ENCODE measurements at places on chromosomes 7 and 10.
A peak's percentile ranks its signal among the peaks of the same experiment; 100 is the strongest.

- DNase-seq: no peak
Measured at GRCh38 chr10:50471583-50471975, 152.2 kb downstream of the SGMS1 start.

DNA sequence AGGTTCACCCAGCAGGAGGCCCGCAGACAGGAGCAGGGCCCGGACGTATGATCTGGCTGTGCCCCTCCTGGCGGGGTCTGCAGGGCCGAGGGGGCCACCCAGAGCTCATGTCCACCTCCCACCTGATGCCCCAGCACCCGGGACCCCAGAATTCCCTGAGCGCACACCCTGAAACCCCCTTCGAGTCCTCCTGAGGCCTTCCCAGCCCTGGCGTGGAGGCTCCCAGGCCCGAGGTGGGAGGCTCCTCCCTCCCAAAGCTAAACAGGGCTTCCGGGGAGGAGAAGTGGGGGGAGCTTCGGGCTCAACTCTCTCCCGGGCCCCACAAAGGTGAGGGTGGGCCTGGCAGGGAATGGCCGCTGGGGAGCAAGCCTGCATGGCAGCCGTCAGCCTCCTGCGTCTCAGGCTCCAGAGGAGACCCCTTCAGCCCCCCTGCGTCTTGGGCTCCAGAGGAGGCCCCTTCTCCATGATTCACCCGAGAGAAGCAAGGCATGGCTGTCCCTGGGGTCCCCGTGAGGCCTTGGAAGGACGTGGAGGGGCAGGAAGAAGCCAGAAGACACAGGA is 30.2 kb downstream of the MICALL2 start:
- DNase-seq: no peak

DNA sequence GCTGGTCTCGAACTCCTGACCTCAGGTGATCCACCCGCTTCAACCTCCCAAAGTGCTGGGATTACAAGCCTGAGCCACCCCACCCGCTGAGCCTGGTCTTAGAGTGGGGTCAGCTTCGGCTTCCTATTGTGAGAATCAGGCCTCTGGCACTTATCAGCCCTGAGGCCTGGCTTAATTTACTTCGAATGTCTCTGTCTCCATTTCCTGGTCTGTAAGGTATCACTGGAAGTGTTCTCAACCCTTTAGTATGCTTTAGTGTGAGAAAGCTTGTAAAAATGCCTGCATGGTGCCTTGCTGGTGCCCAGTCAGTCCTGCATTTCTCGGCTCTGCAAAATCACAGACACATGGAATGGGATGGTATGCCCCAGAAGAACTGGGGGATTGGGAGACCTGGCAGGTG is 671.4 kb upstream of the GALNT17 start:
- no peak for DNase-seq

GRCh38 chr10:13115832-13116803 is 16.2 kb downstream of the OPTN start:
- peak; percentile 67 for DNase-seq

- DNase-seq: no peak
Measured at GRCh38 chr7:158120716-158121115, 466.9 kb downstream of the PTPRN2 start.

- no peak for DNase-seq
Measured at GRCh38 chr10:130631142-130632096, 495.2 kb downstream of the GLRX3 start.

- no peak for DNase-seq
Measured at GRCh38 chr7:25831831-25832411, 320.1 kb upstream of the NFE2L3 start.

GRCh38 chr7:123220396-123220795 is 20.6 kb upstream of the SLC13A1 start:
- no peak for DNase-seq

DNA sequence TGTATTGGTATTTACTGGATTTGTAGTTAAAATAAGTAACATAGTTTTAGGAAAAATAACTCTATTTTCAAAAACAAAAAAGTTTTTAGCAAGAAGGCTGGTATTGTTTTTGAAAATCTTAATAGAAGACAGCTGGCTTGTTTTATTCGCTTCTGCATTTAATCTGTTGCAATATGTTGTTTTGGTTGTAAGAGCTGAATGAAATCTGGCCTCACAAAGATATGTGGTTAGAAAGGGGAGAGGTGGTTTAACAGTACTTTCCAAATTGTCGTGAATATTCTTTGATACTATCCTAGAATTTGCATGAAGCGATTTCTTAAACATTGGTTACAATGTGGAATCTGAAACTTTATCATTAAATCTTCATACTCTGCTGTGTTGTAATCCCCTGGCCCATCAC is 355.9 kb upstream of the FZD8 start:
- no peak for DNase-seq

GRCh38 chr7:101936611-101937231 is 119.3 kb downstream of the CUX1 start:
- no peak for DNase-seq

- DNase-seq: no peak
Measured at GRCh38 chr7:1323178-1324027, 90.7 kb downstream of the UNCX start.

DNA sequence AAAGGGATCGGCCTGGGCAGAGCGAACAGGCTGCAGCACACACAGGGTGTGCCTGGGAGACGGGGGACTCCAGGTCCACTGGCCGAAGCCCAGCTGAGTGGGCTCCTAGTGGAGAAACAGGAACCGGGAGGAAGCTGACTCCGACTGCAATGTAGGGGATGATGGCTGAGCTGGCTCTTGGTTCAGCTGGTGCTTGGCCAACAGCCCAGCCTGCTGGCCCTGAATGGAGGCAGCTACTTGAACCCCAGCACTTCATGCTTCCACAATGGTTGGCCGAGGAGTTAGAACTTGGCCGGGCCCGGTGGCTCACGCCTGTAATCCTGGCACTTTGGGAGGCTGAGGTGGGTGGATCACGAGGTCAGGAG is 27.0 kb upstream of the FRAT2 start:
- DNase-seq: no peak

DNA sequence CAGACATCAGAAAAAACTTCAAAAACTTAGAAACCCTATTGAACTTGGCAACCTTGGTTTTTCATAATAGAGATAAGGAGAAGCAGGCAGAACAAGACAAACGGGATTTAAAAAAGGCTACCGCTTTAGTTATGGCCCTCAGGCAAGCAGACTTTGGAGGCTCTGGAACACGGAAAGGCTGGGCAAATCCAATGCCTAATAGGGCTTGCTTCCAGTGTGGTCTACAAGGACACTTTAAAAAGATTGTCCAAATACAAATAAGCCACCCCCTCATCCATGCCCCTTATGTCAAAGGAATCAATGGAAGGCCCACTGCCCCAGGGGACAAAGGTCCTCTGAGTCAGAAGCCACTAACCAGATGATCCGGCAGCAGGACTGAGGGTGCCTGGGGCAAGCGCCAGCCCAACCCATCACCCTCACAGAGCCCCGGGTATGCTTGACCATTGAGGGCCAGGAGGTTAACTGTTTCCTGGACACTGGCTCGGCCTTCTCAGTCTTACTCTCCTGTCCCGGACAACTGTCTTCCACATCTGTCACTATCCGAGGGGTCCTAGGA is 115.3 kb downstream of the NRCAM start:
- no peak for DNase-seq

DNA sequence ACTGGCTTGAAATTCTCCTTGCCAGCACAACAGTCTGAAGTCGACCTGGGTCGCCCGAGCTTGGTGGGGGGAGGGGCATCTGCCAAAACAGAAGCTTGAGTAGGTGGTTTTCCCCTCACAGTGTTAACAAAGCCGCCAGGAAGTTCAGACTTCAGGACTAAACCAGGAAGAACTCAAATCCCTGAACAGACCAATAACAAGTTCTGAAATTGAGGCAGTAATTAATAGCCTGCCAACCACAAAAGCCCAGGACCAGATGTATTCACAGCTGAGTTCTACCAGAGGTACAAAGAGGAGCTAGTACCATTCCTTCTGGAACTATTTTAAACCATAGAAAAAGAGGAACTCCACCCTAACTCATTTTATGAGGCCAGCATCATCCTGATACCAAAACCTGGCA is 45.3 kb downstream of the LRRC72 start:
- no peak for DNase-seq

GRCh38 chr7:44383566-44383965 is 58.2 kb upstream of the CAMK2B start:
- DNase-seq: no peak

DNA sequence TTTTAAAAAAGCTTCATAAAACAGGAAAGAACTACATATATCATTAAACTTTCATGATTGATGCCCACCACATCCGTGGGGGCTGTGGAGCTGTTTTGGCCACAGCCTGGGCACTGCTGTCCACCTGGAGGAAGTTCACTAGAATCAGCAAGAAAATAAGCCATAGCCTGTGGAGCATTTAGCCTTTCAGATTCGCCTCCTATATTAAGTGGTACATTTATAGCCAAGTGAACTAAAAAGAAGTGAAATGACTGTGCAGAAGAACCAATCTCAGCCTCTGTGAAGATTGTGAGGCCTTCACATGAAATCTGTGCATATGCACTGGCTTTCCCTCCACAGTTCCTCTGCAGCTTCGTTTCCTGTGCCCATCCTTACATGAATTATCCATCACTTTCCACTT is 23.5 kb downstream of the WNT16 start:
- DNase-seq: no peak

- no peak for DNase-seq
Measured at GRCh38 chr10:48491392-48492139, 113.3 kb downstream of the ARHGAP22 start.

- DNase-seq: no peak
Measured at GRCh38 chr10:89309156-89310055, 7.6 kb downstream of the IFIT2 start.

DNA sequence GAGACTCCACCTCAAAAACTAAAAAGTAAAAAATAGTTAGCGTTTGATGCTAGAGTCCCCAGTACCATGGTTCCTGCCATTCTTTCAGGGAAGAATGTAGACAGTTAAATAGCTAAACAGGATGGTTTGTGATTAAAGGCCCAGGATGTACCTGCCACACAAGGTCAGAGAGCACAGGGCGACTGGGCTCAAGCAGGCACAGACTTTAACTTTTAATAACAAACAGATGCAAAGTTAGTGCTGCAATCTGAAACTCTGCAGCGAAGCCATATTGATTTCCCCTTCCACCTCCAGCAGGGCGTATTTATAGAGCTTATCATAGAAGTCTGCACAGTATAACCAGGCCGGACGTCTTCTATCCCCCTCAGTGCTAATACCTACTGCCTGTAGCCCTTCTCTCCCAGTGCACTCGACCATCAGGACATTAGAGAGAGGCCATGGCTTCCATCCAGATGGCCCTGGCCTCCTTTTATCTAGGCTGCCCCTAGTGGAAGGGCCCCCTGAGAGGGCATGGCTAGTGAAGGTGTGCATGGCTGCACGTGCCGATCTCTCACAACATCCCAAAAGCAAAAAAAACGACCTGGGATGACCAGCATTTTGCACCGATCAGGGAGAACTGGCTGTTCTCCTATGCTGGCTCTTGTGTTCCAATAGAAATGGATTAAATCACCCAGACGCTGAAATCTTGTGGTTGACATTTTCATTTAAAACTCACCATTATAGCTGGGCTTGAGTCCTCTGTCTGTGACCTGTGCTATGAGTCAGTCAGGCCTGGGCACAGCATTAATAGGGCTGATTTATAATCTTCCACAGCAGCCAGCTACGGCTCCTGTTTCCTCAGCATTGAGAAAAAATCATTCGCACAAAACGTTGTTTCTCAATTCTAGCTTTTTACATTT is 7.6 kb upstream of the BAG3 start:
- DNase-seq: no peak

- no peak for DNase-seq
Measured at GRCh38 chr7:124459101-124460055, 306.2 kb downstream of the GPR37 start.

DNA sequence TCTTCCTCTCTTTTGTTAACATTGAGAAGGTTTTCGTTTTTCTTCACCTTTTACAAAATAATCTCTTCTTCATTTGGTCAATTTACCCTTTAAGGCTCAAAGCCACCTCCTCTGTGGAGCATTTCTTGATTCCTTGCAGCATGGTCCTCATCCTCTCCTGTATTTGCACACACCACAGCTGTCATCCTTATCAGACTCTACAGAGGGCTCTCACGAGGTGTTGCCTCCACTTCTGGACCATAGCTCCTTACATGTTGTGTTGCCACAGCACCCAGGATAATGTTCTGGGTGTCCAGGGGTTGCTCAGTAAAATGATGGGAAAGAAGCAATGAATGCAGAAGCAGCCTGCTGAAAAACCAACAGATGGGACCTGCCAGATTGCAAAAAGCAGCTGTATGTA is 192.8 kb downstream of the SH2D4B start:
- no peak for DNase-seq

DNA sequence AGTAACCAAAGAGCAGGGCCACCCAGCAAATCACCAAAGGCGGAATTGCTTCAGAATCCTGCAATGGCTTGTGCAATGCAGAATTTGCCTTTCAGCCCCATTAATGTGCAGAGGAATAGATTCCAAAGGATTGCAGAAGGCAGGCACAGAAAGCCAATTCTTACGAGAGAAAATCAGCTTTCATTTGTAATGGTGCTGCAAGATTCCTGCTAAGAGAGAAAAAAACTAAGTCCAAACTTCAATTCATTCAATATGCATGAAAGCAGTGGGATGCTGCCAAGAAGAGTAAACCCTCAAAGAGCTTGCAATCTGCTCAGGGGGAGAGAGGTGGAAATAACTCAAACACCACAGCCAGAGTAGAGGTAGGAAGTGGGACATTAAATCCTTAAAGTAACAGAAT is 70.4 kb downstream of the ENO4 start:
- DNase-seq: no peak

GRCh38 chr7:20798081-20798693 is 11.5 kb upstream of the SP8 start:
- DNase-seq: no peak

DNA sequence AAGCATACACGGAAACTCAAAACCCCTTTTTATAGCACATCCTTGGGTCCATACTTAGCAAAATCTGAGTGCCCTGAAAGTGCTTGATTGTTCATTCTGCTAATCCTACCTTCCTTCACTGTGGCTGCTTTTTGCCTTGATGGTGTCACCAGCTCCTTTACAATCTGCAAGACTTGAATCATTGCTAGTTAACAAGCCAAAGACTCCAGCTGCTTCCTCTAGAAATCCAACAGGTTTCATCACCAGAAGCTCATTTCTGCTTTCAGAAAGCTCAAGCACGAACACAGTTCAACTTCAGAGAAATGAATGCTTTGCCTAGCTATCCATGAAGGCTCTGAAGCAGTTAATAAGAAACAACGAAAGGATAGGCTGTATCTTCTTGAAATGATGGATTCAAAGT is 38.0 kb downstream of the USP6NL start:
- no peak for DNase-seq

GRCh38 chr10:35341521-35341920 is 5.2 kb downstream of the CCNY start:
- peak; percentile 28 for DNase-seq

- DNase-seq: no peak
Measured at GRCh38 chr10:1668399-1668798, 68.9 kb downstream of the ADARB2 start.

DNA sequence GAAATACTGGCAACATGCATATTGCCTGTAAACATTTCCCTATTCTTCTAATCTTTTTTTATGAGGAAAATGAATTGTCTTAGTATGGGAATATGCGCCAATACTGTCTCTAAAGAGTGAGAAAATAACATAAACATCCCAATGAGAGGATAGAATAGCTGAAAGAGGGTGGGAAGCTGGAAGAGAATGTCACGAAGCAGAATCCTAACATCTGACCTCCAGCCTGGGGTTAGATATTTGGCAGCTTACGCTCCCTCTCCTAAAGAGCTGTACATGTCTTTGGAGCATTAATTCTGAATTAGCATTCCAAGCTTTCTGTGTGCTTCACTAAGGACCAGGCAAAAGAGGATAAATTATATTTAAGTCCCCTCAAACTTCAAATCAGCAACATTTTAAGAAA is 31.6 kb upstream of the SLC16A12 start:
- DNase-seq: no peak

Measured in immature natural killer cell (primary cell).